CD4-positive, alpha-beta T cell treated with Interleukin-6 at 100 ng/mL for 8 hours (primary cell): ENCODE measurements at places on chromosomes 1 and 21.

DNA sequence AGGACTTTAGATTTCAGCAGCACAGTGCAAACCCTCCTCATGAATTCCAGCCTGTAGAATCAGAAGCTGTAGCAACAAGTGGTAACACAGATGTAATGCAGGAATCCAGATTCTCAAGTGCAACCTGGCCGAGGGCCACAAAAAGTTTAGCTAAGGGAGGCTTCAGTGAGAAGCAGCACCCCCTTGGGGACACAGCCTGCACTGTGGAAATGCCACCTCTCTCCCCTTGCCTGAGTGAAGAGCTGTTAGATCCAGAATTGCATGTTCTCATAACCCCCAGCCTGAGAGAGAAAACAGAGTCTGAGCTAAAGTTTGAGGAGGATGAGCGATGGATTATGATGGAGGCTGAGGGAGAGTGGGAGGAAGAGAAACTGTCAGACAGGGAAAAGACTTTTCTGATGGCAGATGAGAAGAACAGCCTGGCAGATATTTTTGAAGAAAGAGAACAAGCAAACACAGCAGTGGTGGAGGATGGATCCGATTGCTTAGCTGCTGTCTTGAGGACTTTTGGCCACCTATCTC lies 80.5 kb upstream of the BMP8A start:
- DNase-seq = peak; percentile 64

GRCh38 chr21:41743321-41744027 lies 23.4 kb downstream of the RIPK4 start:
- DNase-seq = no peak

GRCh38 chr1:30773722-30774358 lies 16.3 kb upstream of the LAPTM5 start:
- DNase-seq = no peak

DNA sequence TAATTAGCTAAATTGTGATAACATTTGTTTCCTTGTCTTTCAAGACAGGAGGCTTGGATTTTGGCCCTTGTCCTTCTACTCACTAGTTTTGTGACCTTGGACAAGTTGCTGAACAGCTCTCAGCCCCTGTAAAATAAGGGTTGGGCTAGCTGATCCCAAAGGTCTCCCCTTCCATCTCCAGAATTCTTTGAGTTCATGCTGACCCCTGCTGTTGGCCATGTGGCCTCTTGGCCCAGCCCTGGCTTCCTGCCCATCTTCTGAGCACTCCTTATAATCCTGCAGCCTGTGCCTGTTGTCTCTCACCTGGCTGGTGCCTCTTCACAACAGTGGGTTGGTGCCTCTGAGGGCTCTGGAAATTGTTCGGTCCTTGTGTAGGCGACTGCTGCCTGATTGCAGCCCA lies 10.1 kb downstream of the PTGFRN start:
- no peak for DNase-seq

- DNase-seq = no peak
Measured at GRCh38 chr1:65399003-65399402, 21.5 kb upstream of the LEPR start.

- DNase-seq = no peak
Measured at GRCh38 chr1:178237121-178237520, 143.2 kb downstream of the RASAL2 start.

GRCh38 chr1:1371746-1372711 lies 3.0 kb downstream of the AURKAIP1 start:
- peak; percentile 70 for DNase-seq

DNA sequence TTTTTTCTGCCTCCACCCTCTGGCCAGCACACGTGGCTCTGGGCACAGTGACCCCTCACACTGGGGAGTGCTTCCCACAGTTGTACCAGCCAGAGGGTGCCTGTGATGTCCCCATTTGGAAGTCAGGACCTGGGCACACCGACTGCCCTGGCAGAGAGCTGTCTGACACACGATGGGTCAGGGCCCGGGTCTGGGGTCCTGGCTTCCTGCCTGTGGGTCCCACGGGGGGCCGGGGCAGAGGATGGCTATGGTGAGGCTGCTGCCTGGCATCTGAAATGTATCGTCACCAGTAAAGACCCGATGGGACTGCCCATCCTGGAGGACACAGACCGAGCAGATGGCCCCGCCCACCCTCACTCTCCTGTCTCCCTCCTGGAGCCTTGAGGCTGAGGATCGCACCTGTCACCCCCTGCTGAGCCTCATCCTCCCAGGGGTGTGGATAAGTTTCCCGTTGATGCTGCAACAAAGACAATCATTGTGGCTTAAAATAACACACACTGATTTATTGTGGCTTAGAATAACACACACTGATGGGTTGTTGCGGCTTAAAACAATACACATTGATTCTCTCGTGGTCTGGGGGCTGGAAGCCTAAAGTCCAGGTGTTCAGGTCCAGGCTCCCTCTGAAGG lies 88.8 kb upstream of the TTC34 start:
- DNase-seq = no peak
